ENCODE measurements at places on chromosomes 2 and 18. TPM values are rescaled to one million over a fixed set of nuclear protein-coding genes. Genes with fewer than 3 reads are reported as not detected.

RMDN2 gene
- 23.9 TPM for polyA plus RNA-seq

DNA sequence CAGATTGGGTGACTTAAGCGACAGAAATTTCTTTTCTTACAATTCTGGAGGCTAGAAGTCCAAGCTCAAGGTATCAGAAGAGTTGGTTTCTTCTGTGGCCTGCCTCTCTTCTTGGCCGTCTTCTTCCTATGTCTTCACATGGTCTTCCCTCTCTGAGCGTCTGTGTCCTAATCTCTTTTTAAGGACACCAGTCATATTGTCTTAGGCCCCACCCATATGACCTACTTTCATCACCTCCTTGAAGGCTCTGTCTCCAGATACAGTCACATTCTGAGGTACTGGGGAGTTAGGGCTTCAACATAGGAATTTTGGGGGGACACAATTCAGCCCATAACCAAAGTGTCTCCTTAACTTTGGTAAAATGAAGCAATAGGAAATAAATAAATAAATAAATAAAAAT, 110.9 kb upstream of the EPC2 start:
- no peak for DNase-seq

GAD1 gene
- 0.34 TPM for polyA plus RNA-seq

- DNase-seq = no peak
Measured at GRCh38 chr18:37538526-37539205, 26.9 kb downstream of the CELF4 start.

DNA sequence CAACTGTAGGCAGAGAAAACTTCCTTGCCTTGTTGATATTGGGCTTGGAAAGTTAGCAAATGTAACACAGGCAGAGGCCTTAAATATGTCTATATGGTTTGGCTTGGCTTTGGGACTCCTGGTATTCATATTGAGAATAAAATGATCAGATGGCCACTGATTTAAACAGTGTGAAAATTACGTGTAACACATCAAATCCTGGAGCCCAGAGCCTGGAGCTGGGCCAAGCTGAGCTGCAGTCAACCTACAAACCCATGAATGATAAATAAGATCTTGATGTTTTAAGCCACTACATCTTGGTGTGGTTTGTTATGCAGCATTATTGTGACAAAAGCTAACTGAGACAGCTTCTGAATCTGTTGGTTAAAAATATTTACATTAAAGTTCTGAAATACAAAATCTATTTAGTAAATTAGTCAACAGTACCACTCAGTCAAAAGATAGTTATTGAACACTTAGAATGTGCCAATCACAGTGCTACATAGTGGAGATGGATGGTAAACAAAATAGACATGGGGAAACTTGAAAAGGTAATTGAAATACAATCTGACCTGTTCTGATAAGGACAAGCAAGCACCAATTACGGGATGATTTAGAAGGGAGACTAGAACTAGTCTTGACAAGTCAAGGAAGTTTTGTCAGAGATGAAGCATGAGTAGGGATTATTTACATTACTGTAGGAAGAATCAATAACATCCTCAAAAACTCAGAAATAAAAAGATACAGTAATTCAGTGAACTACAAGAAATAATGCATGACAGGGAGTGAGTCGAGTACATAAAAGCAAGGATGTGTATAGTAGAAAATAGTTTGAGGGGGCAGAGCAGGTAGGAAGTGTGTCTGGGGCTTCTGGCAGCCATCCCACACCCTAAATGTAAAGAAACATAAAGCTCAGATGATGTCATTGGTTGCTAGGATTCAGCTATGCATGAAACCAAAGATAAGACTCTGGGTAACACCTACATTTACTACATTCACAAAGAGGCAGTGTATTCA, 157.7 kb downstream of the HNMT start:
- peak; percentile 55 for DNase-seq
